ENCODE measurements at places on chromosomes 3 and 15.

DNA sequence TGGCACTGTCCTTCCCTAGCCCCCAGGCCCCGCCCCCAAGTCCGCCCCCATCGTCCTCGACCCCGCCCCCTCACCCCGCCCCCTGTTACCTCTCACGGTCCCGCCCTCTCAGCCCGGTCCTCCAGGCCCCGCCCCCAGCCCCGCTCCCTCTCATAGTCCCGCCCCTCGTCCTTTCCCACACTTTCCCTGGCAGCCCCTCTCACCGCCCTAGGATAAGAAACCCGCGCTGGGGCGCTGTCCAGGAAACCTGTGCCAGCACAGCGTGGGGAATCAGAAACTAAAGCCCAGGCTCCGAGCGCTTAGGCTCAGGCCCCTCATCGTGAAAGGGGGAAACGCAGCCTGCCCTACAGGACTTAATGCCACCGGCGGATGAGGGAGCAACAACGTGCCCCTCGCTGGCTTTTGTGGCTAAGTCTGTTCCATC, 20.9 kb downstream of the TRPM1 start:
- DNase-seq, result no peak

GRCh38 chr15:82566690-82567089, 26.4 kb upstream of the RPS17 start:
- no peak for DNase-seq

GRCh38 chr3:51386159-51386851, 1.2 kb downstream of the MANF start:
- DNase-seq, result no peak

GRCh38 chr3:108471426-108471825, 39.0 kb downstream of the MYH15 start:
- no peak for DNase-seq

GRCh38 chr3:145243875-145244274, 917.1 kb downstream of the PLOD2 start:
- DNase-seq, result no peak

DNA sequence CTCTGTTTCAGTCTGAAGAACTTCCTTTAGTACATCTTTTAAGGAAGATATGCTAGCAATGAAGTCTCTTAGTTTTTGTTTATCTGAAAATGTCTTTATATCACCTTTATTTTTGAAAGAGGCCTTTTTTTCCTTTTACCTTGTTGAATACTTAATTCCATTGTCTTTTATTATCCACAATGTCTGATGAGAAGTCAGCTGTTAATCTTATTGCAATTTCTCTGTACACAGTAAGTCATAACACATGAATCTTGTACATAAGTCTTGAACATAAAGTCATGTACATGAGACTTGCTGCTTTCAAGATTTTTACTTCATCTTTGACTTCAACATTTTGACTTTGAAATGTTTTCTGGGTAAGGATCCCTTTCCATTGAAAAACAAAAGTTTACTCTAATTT, 424.3 kb upstream of the ATP10A start:
- DNase-seq, result no peak

- DNase-seq, result no peak
Measured at GRCh38 chr3:16529264-16529663, 15.8 kb upstream of the RFTN1 start.

DNA sequence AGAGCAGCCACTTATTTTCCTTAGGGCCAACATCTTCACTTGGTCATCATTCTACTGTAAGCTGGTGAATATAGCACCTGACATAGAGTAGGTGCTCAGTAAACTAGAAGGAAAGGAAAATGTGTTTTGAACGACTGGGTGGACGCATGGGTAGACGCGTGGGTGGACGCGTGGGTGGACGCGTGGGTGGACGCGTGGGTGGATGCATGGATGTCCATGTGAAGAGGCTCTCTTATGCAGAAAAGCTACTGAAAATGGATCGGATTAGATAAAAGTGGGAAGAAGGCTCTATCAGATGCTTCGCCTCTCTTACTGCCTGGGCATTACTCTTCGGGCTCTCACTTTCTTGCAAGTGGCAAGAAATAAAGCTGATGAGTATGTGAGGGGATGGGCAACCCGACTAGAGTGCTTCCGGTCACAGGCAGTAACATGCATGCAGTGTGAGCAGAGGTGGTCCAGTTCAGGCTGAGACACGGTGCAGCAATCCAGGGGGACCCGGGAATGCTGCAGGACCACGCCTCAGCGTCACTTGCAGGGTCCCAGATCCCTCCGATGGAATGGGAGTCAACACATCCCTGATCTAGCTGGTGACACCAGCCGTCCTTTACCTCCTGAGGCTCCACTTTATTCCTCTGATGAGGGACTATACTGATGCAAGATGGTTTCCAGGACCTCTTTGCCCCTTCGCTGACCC, 138.0 kb upstream of the MEF2A start:
- DNase-seq, result peak; percentile 15

GRCh38 chr3:189772584-189772983, 141.4 kb downstream of the TP63 start:
- no peak for DNase-seq

DNA sequence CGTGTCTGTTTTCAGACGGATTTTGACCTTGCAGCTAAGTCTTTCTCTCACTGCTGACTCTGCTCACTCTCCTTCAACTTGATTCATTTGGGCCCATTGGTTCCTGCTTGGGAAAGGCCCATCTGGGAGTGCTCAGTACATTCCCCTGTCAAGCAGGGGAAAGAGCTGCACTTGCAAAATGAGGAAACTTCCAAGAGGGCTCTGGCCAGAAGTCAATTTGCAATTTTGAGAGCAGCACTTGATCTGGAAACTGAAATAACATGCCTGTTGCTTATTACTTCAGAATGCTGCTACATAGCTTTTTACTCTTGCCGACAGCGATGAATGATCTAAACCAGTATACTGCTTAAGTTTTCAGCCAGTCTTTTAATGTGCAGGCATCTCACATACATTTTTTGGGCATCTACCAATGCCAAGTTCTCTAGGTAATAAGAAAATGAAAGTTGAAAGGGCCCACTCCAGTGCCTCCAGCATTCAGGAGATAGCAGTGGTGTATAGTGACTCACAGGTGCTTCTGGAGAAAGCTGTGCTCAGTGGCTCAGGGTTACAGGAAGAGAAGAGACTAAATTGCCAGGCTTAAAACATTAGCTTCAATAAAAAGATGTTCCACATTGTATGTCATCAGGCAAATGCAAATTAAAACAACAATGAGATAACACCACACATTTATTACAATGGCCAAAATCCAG, 70.1 kb upstream of the RORA start:
- DNase-seq, result no peak

DNA sequence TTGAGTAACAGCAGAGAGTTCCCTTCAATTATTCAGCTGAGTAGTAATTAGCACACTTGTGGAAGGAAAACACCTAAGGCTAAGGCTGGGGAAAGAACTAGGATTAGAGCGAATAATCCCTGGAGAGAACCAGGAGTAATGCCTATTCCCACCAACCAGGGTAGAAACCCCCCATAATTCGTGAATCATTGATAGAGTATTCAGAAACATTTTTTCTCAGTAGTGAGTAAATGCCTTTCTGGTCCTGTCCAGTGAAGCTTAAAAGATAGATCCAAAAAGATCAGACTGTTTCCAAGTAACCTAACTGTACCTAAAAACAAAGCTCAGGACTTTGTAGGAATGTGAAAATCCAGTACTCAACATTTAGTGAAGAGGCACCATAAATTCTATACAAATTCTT, 71.2 kb downstream of the DGKG start:
- DNase-seq, result no peak

DNA sequence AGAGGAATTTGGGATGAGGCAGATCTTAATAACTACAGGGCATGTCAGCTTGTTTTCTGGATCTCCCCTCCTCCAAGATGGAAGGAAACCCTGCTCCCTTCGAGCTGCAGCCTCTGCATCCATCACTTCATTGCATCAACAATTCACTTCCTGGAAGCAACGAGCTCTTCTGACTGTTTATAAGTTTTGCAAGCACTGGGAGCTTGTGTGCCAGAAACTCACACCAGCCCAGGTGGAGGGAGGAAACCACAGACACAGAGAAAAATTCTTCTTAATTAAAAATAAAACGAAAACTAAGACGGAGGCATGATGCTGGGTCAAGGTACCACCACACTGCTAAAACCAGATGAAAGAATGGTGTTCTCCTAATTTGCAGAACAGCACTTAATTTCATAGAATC, 10.6 kb downstream of the LRIG1 start:
- DNase-seq, result no peak

- DNase-seq, result no peak
Measured at GRCh38 chr3:66320390-66320789, 99.6 kb downstream of the SLC25A26 start.

GRCh38 chr15:42084465-42085235, 9.7 kb downstream of the PLA2G4D start:
- peak; percentile 42 for DNase-seq

DNA sequence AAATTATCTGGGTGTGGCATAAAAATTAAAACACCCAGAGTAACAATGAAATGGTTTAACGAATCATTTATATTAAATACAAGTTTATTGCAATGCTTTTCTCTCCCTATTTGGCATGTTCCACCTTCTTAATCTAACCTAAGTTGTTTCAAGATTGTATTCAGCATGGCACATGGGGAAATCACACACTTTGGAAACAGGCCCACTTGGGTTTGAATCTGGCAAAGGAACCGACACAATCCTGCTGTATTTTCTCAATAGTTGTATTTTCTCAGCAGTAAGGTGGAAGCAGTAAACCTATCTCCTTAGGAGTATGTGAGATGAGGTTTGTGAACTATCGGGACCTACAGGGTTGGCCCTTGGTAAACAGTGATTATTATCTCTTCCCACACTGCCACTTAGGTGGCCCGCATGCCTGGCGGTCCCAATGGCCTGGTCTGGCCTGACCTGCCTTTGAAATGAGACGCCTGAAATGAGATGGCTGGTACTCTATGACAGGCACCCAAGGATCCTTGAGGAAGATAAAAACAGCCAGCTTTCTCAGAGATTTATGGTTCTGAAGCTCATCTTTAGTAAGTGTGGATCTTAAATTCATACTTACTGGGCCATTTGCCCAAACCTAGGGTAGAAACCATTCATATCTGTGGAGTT, 45.3 kb upstream of the VILL start:
- no peak for DNase-seq

DNA sequence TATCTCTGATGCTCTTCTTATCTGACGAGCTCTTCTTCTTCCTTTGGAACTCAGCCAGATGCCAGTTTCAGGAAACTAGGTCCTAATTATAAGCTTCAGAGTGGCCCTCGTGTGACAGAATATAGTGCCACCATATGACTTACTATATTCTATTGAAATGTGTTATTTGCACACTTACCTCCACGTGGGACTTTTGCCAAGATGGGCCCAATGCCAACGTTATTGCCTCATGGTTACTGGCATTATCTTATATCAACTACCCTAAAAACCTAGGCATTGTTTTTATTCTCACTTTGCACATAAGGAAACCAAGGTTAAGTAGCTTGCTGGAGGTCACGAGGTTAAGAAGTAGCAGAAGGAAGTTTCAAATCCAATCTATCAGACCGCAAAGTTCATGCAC, 71.3 kb upstream of the SLCO3A1 start:
- no peak for DNase-seq

DNA sequence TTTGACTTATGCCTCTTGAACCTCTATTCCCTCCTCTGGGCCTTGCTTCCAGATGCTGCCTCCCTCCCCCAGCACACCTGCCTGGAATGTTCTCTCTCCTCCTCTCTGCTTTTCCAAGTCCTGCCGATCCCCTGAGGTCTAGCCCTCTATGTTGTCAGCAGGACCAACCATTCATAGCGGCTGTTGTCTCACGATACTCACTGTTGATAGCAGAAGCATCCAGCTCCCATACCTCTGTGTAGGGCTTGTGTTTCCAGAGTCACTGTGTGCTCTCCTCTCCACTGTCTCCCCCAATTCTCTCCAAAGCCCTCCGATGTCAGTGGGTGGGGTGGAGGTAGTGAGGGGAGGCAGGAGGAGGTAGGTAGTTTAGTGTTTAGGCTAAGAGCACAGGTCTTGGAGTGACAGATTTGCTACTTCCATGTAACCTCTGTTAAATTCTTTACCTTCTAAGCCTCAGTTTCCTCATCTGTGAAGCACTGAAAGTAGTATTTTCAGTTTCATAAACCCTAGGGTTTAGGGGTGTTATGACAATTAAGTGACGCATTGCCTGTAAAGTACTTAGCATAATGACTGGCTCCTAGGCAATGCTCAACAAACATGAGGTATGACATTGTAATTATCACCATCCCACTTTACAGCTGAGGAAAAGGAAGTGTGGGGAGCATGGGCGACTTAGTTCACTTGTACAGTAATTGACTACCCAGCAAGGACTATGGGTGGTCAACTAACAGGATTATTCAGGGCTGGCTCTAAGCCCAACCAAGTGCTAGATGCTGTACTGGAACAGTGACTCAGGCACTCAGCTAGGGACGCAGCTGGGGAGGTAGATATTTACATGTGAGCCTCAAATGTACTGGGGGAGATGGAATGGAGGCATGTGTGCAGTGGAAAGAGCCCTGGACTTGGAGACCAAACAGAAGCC, 122.8 kb downstream of the CACNA1D start:
- DNase-seq, result no peak

DNA sequence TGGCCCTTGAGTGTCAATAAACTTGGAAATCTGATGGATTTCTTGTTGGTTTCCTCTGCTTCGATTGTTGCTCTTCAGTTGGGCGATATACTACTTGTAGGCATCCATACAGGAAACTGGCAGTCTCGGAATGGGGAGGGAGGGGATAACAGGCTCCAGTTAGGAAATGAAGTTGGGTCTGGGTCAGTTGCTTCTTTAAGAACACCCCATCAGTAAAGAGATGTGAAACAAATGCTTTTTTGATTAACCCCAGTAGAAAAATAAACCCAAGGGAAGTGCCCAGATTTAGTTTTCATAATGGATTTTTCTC, 681 bp downstream of the CHMP2B start:
- DNase-seq, result no peak

GRCh38 chr3:55771503-55771902, 284.4 kb upstream of the WNT5A start:
- DNase-seq, result no peak

DNA sequence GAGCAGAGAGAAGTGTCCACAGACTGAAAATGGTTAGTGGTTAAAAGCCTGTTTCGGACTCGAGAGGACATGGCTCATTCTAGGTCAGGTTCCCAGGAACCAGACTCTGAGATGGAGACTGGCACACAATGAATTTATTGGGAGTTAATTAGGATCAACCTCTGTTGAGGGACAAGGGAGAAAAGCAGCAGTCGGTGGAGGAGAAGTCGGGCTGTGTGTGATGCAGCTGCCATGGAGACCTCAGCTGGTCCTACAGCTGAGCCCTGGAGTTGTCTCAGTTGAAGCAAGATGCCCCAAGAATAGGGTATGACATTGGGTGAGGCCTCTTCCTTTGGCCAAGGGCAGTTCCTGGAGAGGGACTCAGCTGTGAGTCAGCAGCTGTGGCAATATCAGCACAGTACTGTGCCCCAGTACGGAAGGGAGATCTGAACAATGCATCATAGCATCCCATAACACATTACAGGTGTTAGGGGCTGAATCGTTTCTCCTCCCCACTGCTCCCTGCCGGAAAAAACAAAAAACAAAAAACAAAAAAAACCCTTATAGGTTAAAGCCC, 105.4 kb downstream of the ABHD5 start:
- DNase-seq, result no peak

DNA sequence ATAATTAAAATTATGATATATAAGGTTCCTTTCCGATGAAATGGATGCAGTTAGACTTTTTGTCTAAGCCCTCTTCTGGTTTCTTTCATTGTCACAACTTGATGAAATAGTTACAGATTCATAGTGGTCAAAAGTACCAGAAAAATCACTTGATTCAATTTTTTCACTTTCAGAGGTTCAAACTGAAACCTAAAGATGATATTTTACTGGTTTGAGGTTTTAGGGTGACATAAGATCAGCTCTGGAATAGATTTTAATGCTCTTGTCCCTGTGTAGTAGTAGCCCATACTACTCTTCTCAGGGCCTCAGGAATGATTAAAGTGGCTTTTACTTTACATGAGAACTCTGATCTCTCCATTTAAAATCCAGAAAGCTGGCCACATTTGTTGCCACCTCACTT, 479.1 kb upstream of the ZNF717 start:
- no peak for DNase-seq
